ENCODE measurements at places on chromosomes 16 and 17.
A peak's percentile ranks its signal among the peaks of the same experiment; 100 is the strongest.

DNA sequence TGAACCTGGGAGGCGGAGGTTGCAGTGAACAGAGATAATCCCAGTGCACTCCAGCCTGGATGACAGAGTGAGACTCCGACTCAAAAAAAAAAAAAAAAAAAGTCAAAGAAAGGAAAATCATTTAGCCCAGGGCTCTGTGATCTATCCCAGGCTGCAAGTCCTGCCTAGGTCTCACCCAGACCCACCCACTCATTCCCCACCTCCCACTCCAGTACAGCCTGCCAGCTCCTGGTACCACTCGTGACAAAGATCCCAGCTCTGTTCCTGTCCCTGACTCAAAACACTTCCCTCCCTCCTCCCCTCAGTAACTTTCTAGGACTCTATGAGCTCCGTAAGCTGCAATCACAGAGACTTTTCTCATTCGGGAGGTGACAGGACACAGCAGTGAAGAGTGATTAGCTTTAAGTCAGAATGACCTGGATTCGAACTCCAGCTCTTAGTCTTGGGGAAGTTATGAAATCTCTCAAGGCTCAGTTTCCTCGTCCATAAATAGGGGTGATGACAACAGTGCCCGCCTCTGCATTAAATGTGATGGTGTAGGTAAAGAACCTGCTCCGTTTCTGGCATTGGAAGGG, 28.0 kb upstream of the MRPS23 start:
- DNase-seq, result no peak

GRCh38 chr17:41975099-41976083, 8.8 kb downstream of the CNP start:
- DNase-seq, result no peak

DNA sequence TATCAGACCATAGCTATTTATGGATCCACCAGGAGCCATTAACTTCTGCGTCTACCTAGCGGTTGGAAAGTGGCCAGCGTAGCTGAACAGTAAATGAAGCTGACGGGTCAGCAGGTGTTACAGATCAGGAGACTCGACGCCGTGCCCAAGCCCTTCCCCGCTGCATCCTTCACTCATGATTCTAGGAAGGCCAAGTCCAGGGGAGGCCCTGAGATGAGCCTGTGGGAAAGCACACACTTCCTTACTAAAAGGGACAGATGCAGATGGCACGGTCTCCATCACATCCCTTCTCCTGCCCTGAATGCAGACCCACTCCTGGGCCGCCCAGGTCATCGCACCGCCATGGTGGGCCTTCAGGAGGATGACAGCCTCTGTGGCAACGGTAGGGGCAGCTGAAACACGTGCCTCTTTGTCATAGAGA, 67.7 kb upstream of the DNAH17 start:
- no peak for DNase-seq

DNA sequence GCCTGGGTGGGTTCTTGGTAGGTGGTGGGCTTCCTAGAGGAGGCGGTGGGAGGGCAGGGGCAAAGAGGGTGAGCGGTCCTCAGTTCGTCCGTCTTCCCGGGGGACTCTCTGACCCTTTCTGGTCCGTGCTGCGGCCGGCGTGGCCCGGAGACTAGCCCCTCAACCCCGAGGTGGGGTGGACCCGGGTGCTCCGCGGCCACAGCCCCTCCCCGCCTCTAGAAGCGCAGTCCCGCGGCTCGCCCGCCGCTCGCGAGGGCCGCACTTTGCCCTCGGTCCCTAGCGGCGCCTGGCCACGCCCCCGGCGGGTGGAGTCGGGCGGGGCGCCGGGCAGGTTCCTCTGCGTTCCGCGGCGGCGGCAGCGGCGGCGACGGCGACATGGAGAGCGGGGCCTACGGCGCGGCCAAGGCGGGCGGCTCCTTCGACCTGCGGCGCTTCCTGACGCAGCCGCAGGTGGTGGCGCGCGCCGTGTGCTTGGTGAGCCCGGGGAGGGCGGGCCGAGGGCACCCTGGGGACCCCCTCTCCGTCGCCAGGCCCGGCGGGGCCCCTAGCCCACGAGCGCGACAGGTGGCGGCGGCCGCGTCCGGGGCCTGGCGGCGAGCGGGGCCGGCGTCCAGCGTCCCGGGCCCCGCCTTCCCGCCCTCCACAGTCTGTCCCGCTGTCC, at the start of gene SYNGR2:
TSS of gene SYNGR2 (plus strand) at position 340 of the 661 bp plus-strand sequence. CDS start at position 376, 36 bp downstream.
- DNase-seq, result peak; percentile 58

DNA sequence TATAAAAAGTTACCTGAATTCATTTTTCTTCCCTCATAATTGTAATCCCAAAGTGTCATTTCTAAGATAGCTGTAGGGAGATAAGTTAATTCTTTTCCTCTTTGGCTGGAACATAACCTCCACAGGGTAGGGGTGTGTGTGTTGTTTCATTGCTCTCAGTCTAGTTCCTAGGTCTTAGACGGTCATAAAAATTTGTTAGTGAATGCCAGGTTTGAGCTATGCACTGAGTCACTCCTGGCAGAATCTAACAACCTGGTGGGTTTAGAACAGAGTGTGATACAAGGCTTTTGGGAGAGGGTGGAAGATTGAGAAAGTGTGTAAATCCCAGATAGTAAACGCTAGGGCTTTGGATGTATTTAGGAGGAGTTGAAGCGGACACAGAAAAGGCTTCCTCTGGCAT, 894 bp upstream of the PHKG2 start:
- DNase-seq, result peak; percentile 6

GRCh38 chr17:78709751-78710181, 72.3 kb downstream of the CYTH1 start:
- DNase-seq, result no peak

DNA sequence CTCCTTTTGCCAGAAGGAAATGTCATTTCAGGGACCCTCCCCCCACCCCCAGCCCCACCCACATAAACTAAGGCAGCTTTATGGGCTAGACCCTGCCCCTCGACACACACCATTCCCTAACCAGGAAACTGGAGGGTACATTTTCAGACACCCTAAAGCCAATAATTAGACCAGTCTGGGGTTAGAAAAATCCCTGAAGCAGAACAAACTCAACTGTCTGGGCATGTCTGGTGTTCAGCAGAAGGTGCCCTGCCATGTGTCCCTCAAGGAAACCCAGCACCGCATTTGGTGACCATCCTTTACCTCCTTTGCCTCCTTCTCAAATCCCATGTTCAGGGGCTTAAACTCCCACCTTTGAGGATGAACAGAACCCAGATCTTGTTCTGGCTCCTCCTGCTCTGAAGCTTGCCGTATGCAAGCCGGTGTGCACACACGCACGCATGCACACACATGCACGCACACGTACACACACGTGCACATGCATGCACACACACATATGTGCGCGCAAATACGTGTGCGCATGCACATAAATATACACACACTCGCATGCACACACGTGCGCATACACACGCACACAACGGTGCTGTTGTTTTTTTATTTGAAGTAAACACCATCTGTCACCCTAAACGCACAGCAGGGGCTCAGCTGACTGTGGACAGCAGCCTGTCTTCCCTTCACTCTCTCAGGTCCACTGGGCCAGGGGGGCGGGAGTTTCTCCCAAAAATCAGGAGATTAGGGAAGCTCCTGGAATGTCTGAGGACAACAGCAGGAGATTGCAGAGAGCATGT, 156.8 kb upstream of the TNRC6C start:
- DNase-seq, result no peak

DNA sequence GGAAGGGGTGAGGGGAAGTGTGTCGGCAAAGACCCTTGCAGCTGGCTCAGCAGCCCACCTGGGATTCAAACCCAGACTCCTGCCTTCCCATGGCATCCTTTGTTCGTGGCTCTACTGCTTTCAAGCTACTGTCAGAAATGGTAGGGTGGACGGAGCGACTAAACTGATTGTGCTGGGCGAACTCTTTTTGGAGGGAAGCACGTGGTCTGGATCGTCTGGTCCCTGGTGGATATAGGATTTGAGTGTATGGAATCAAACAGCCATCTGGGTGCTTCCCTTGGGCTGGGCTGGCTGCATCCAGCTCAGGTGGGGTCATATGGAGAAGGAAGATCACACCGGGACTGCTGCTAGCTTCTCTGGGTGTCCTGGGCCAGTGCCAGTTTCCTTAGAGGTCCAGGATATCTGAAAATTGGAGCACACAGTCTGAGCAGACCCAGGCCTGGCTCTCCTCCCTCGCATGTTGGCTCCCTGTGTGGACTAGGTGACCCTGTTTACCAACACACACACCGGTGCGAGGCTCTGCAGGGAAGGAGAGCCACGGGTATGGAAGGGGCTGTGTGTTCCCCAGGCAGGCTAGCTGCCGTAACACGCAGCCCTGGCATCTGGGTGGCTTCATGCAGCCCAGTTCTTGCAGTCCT, 8.6 kb downstream of the CMIP start:
- DNase-seq, result no peak

- no peak for DNase-seq
These were observed 6.9 kb upstream of the LITAF start for GRCh38 chr16:11593581-11593980.

- peak; percentile 34 for DNase-seq
These were observed 8.8 kb downstream of the ZG16B start for GRCh38 chr16:2838928-2839327.

GRCh38 chr17:10135539-10136257, 62.7 kb downstream of the GAS7 start:
- no peak for DNase-seq

DNA sequence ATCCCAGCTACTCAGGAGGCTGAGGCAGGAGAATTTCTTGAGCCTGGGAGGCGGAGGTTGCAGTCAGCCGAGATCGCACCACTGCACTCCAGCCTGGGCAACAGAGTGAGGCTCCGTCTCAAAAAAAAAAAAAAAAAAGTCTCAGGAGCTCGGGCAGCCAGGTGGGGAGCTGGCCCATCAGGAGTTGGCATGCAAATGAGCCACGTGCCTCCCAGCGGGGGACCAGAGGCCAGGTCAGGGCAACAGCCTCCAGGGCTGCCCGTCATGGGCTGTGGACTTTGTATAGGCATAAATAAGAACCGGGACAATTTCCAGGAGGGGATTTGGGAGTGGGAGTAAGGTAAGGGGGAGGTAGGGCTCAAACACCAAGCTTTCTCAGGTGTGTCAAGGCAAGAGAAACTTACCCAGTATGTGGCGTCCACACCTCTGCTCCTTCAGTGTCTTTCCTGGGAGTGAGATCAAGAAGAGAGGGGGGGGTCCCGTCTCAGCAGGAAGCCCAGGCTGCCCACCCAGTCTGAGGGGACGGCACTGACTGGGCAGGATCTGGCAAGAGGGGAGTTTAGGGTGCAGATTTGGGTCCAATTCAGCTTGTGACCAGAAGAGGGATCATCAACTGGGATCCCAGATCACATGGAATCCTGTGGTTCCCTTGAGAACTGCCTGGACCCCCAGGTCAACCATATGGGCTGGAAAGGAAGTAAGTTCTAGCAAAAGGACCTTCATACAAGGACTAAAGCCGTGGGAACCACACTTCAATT, 22.3 kb upstream of the G6PC1 start:
- no peak for DNase-seq

DNA sequence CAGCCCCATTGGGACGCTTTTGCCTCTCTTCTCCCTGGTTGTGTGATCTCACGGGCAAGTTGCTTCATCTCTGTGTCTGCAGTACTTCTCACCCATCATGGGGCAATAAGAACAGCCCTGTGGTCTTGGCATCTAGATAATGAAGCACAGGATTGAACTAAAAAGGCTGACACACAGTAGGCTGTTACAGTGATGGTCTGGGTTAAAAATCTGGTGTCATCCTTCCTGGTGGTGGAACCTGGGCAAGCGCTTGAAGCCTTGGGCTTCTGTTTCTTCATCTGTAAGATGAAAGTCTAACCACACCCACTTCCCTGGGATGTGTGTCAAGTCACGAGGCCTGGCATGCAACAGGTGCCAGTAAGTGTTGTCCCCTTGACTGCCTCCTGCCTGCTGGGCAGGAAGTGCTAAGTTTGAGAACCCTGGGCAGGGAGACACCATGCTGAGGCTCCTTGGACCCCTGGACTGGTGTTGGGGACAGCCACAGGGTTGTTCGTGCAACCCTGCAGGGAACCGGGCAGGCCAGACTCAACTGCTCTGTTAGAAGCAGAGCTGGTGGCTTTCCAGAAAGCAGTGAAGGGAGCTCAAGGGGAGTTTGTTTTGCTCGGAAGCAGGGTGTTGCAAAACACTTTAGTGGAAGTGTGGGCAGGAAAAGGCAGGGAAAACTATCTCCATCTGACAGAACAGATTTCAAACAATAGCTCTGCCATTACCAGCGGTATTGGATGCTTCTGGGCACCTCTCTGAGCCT, 5.9 kb upstream of the MAP2K3 start:
- DNase-seq, result no peak

DNA sequence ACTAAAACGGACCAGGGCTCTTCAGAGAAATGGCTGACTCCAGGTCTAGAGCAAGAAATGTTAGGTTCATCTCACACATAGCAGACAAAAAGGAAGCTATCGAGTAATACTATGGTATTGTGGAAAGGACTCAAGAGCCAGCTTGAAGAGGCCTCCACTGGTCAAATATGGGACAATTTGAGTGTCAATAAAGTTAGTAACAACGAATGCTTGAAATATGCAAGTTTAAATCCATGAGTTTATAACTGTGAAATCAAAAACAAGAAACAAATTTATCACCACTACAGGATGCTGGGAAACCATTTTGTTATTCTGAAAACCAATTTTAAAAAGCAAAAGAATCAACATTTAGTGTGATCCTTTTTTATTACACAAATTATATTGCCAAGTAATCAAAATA, 50.4 kb upstream of the ANKFY1 start:
- no peak for DNase-seq

GRCh38 chr16:14186007-14186794, 115.1 kb downstream of the MRTFB start:
- peak; percentile 69 for DNase-seq

DNA sequence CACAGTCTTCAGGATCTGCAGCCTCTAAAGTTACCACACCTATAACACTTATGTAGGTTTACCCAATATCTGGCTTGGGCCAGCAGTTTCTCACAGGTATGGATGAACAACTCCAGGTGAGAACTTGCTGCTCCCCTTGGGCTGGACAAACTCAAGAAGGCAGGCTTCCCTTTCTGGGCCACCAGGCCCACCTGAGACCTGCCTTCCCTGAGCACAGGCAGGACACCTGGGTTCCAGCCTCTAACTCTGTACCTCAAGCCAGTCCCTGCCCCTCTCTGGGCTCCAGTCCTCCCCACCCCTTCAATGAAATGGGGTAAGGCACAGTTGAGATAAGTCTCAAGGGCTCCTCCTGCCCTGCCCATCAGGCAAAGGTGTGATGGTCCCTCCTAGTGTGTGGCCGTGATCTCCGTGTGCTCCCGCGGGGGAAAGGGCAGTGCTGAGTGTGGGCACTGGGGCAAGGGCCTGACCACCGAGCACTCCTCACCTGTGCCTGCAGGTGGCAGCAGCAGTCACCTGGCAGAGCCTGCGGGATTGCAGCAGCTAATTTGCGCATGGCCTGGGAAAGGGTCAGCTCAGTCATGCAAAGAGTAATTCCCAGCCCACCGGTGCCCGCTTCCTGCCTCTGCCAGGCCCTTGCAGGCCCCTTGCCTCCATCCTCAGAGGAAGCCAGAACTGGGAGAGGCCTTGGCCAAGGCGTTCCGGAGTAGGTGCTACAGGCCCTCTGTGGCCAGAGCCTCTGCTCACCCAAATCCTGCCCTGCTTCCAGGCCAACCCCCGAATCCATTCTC, 28.2 kb upstream of the ADGRG1 start:
- DNase-seq, result no peak

Data from DMS153 (cell line).